ENCODE measurements at places on chromosomes 11 and 22.

DNA sequence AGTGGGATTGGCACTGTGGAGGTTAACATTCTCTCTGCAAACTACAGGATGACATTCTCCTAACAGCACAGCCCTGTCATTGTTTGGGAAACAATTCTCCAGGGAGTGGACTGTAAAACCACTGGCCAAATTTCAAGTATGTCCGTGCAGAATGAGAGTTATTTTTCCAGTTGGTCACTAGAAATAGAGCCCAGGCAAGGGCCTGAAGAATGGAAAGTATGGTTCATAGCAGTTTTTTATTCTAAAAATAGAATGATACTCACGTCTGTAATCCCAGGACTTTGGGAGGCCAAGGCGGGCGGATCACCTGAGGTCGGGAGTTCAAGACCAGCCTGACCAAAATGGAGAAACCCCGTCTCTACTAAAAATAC, 39.0 kb upstream of the CD44 start:
- no peak for DNase-seq

DNA sequence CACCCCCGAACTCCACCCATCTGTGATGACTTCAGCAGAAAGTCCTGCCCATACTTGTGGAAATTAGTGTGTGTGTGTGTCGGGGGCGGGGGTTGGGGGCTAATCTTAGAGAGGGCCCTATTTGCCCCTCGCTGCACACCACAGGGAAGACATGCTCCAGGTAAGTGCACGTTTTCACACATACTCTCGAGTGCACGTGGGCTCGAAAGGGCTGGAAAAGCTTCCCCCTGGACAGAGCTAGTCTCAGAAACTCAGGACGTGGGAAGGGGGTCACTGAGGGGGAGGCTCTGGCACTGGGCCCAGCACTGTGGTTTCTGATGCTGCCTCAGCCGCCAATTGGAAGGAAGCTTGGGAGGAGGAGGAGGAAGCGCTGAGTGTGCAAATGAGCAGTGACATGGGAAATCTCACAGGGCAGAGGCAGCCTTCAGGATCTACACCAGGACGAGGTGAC, 40.7 kb upstream of the CD82 start:
- no peak for DNase-seq

DNA sequence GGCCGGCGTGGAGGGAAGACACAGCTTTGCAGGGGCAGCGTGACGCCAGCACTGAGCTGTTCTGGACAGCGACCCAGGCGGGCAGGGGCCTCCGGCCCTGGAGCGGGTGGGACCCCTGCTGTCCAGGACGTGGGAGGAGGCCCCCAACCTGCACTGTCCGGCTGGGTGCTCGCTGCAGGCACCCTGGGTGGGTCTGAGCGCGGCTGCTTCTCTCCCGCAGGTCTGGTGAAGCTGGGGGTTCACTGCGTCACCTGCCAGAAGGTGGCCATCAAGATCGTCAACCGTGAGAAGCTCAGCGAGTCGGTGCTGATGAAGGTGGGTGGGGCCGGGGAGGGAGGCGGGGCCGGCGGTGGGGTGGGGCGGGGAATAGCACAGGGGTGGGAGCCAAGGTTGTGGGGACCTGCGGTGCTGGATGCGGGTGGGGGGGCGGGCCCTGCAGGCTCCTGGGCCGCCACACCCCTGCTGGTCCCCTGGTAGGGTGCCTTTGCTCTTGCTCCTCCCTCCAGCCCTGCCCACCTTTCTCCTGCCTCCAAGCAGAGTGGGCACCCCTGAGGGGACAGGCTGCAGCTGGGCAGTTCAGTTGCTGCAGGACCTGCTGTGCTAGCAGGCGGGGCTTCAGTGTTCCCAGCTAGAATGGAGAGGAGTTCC, 46.2 kb downstream of the BRSK2 start:
- DNase-seq: no peak

DNA sequence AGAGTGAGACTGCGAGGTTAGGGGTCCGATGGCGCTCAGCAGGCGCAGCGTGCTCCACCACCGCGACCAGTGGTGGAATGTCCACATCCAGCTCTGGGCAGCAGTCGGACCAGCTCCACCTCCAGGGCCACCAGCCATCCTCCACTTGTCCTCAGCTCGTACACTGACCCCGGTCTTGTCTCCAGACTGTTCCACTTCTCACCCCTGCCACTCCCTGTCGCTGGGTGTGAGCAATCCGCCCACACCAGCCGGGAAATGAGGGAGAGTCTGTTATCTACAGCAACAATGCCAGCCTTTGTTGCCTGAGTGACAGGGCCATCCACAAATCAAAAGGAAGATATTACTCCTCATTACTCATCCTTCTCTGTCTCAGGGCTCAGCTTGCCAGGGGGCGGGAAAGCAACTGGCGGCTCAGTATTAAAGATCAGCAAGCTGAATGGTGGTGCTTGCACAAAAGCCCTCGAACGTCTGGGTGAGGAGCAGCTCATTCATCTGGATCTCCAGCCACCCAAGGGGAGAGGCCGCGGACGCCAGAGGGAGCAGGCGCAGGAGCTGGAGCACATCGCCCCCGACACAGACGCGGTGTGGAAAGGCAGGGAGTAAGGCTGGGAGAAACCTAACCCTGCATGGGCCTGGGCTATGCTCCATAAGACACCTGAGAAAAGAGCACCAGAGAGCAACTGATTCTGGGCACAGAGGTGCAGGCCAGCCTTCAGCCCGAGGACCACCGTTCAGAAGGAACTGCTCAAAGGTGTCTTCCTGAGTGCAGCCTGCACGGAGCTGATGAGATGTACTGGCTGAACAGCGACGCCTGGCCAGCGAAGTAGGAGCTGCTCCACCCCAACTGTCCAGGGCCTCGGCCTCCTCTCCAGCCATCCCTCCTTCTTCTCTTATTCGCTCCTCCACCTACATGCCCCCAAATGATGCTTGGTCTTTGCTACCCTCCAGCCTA, 21.9 kb downstream of the IGSF9B start:
- DNase-seq: no peak

DNA sequence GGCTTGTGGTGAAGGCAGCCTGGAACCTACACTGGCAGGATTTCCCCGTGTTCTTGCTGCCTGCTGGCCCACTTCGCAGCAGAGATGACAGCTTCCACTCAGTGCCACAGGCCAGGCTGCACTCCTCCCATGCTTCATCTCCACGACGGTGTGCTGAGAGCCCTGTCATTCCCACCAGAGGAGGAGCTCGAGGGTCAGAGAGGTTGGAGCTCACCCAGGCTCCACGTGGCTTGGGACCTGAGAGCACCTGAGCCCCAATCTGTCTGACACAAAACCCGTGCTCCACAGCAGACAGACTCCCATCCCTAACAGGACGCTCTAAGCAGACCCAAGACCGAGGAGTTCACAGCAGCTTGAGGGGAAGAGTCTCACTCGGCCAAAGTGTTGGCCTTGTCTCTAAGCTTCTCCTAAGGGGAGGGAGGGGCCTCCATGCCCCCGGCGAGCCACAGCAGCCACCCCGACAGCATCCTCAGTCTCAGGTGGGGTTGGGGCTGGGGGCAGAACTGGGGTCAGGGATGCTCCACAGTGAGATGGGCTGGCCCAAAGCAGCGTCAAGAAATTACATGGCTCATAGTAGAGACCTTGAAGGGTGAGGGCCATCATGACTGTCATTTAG, 10.7 kb downstream of the LRFN4 start:
- no peak for DNase-seq

DNA sequence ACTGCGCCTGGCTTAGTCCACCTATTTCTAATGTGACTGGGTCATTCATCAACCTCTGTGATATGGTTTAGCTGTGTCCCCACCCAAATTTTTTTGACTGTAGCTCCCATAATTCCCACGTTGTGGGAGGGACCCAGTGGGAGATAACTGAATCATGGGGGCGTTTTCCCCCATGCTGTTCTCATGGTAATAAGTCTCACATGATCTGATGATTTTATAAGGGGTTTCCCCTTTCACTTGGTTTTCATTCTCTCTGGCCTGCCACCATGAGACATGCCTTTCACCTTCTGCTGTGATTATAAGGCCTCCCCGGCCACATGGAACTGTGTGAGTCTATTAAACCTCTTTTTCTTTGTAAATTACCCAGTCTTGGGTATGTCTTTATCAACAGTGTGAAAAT, 8.7 kb downstream of the CENATAC start:
- no peak for DNase-seq

DNA sequence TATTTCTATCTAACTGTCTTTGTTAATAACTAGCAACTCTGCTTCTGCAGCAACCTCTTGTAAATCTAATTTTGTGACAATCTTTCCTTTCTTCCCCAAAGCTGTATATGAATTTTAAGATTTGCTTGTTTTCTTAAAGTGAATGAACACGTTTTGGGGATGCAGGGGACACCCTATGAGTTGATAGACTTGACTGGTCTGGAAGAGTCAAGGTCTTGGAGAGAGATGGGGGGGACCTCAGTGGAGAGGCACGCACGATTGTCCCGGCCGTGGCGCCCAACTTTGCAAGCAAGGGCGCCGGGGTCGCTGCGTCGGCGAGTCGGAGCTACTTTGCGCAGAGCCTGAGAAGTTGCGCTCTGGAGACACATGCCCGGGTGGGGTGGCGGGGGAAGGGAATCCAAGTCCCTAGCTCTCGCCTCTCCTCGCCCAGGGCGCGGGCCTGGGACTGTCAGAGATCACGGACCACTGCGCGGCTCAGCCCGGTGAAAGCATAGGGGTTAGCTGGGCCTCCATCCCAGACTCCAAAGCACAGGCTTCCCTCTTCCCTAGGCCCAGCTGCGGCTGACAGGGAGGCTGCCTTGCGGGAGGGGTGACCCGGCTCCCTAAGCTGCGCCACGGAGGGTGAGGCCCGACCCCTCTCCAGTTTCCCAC, 854 bp downstream of the ABCC8 start:
- no peak for DNase-seq

Measured in activated gamma-delta T cell treated with Interleukin-2 at 50 U/mL for 16 hours (primary cell).